ENCODE measurements at places on chromosomes 11 and 22.
A peak's percentile ranks its signal among the peaks of the same experiment; 100 is the strongest.

- no peak for DNase-seq
Measured at GRCh38 chr11:108135845-108136544, 14.6 kb downstream of the ACAT1 start.

GRCh38 chr11:92717240-92717639 is 252.2 kb upstream of the MTNR1B start:
- no peak for DNase-seq

DNA sequence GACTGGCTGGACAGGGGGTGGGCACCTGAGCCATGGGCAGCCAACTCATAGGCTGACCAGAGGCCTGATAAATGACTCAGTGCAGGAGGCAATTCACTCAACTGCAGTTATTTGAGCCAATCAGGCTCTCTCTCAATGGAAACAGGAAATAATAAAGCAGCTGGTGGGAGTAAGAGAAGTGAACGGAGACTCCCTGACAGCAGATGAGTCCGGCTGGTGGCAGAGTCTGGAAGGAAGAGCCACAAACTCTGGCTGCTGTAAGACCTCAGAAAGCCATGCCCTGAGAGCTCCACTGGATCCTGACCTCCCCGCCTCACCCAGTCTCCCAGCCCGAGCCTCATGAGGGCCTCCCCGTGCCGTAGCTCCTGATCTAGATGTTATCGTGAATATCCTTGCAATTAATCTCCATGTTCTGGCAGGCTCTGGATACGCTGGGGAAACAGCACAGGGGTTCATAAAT is 69.8 kb downstream of the TRIM29 start:
- DNase-seq: no peak

DNA sequence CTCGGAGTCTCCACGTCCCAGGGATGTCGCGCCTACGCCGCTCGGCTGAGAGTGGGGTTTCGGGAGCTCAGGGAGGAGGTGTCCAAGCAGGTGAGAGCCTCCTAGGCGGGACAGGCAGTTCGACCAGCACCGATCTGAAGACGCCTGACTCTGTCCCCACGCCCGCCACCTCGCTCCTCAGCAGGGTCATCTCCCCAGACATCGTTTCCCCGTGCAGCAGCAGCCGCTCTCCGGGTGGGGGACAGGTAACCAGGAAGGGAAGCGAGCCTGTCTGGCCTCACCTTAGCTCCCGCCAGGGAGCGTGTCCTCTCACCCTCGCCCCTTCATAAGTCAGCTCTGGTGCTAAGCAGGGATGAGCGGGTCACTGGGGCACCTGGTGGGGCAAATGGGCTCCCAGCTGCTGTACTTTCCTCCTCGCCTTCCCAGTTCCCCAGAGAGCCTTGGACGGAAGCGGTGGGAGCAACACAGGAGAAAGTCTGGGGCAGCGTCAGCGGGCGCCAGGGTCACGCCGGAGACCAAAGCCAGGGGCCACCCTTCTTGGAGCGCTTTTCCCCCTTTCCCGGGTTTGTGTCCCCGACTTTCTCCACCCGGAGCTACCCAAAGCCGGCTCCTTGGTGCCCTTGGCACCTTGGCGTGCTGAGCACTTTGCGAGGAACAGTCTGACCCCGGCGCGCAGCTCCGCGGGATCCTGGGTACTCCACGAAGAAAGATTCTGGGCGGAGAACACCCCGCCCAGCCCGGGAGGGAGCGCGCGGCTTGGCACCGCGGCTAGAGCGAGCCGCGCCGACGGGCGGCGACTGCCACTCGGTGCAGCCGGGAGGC is 1.6 kb downstream of the SPON1 start:
- DNase-seq: no peak

DNA sequence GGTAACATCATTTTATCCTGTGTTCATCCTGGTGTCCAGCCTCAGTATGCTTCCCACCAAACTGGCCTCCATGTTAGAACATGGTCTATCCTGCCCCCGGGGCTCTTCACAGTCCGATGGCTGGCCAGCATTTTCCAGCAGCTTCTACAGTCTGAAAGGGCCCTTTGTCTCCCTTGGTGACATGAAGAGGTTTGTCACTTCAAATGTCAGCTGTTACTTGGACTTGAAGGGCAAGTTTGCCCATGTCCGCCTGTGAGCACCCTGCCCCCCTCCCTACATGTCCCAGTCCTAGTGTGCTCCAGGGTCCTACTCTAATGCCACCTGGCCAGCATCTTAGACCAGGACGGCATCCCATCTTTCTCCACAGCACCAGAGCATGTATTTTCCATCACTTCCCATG is 24.7 kb downstream of the PATZ1 start:
- DNase-seq: no peak

- DNase-seq: no peak
Measured at GRCh38 chr11:130077671-130078070, 8.0 kb downstream of the APLP2 start.

DNA sequence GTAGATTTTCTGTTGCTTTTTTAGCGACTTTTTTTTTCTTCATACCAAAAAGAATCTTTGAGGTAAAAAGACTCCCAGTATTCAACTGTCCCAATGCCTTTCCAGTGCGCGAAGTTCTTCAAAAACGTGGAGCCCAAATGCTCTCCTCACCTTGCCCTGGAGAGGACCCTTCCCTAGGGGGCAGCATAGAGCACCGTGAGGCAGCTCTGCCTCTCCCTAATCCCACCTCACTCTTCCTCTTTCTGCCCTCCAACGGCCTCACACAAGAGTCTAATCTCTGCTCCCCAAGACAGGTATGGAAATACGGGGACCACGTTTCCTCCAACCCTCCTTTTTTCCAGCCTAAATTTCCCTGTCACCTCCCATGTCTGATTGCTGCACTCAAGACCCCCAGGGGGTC is 117.5 kb upstream of the ALX4 start:
- DNase-seq: no peak

GRCh38 chr22:37771081-37771480 is 36.7 kb upstream of the GCAT start:
- no peak for DNase-seq

GRCh38 chr11:114183044-114183511 is 113.1 kb upstream of the NNMT start:
- DNase-seq: peak; percentile 22

GRCh38 chr11:102414559-102414958 is 38.0 kb downstream of the TMEM123 start:
- DNase-seq: no peak

- DNase-seq: no peak
Measured at GRCh38 chr11:35982061-35982460, 38.2 kb downstream of the LDLRAD3 start.

- DNase-seq: no peak
Measured at GRCh38 chr11:112634551-112634950, 326.7 kb upstream of the NCAM1 start.

GRCh38 chr11:84790849-84791427 is 836.2 kb downstream of the DLG2 start:
- no peak for DNase-seq

- no peak for DNase-seq
Measured at GRCh38 chr22:47062126-47062525, 299.7 kb downstream of the TBC1D22A start.

GRCh38 chr22:49616356-49617231 is 211.1 kb downstream of the BRD1 start:
- DNase-seq: no peak

GRCh38 chr11:75768909-75769771 is 562 bp downstream of the DGAT2 start:
- no peak for DNase-seq

- no peak for DNase-seq
Measured at GRCh38 chr11:118948000-118948399, 8.1 kb upstream of the UPK2 start.

DNA sequence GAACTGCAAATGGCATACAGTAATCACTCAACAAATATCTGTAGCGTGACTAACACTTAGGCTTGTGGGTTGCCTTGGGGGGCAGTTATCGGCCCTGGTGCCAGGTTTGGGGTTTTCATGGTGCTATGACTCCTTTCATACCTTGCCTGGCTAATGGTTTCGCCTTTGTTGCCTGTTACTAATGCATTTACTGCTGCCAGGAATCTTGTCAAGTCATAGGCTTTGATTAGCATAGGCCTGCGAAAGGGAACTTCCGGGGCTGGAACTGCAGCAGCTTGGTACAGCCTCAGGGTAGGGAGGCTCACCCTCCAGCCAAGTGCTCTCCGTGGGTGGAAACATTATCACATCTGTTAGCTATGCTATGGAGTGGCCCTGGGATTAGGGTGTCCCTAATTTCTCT is 13.2 kb downstream of the SLC25A18 start:
- DNase-seq: no peak

GRCh38 chr11:28176351-28176750 is 68.2 kb downstream of the METTL15 start:
- DNase-seq: no peak

GRCh38 chr11:98434296-98434695 is 586.5 kb upstream of the CNTN5 start:
- no peak for DNase-seq

GRCh38 chr11:9016916-9017642 is 13.3 kb upstream of the NRIP3 start:
- no peak for DNase-seq

- DNase-seq: no peak
Measured at GRCh38 chr11:120881596-120881995, 142.3 kb upstream of the TBCEL start.

DNA sequence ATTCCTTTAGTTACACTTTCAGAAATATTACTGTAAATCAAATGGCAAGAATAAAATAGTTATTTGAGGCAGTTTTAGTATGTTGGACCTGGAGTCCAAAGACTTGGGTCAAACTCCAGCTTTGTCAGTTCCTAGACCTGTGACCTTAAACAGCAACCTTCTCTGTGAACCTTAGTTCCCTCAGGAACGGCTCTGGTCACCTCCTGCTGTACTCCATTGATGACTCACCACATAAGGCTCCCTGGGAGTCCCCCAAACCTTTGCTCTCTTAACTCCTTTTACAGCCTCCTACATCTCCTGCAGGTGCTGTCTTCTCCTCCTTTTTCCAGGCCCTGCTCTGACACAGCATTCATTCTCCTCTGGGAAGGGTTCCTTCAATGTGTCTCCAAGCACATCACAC is 29.1 kb downstream of the LIMK2 start:
- DNase-seq: no peak

DNA sequence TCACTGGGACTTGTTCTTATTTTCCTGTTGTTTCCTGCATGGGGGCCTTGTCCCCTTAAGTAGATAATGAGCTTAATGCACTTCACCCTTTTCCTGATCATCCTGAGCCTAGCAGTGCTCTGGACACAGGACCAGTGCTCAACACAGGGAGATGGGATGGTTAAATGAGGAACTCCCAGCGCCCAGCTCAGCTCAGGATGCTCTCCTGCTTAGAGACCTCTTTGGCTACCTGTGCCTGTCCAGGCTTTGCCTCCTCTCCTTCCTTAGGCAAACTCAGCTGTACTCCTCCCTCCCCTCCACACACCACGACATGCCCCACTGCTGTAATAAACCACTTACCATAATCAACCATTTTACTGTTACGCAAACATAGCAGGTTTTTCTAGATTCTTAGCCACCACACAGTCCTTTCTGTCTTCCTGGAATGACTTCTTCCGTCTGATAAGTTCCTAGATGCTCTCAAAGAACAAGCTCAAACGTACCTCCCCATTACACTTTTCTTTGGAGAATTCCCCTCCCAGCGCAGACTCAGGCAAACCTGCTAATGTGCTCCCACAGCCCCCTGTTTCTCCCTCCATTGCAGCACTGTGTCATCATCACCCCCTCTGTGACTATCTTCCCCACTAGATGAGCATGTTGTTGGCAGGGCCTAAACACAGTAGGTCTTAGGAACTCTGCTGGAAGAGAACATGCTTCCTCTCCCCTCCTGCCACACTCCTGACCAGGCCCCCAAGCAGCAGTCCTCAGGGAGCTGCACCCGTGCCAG is 113.6 kb downstream of the MICAL2 start:
- no peak for DNase-seq

- no peak for DNase-seq
Measured at GRCh38 chr11:8910649-8911026, 351 bp upstream of the AKIP1 start.

DNA sequence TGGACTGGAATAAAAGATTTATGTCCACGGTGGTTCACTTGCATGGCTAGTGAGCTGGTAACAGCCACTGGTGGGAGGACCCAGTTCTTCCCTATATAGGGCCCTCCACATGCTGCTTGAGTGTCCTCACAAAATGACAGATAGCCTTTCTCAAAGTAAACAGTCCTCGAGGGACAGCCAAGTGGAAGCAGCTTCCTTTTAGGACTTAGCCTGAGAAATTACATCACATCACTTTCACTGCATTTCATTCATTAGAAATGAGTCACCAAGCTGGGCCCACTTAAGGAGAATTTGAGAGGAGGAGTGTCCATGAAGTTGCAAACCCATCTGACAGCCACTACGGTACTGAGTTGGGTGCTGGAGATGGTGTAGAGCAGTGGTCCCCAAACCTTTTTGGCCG is 7.0 kb downstream of the ISX start:
- DNase-seq: no peak

- DNase-seq: no peak
Measured at GRCh38 chr22:38881997-38882879, 10.2 kb upstream of the CBX6 start.

GRCh38 chr22:28791841-28792490 is 8.4 kb downstream of the XBP1 start:
- DNase-seq: no peak

GRCh38 chr22:49266561-49267519 is 560.8 kb downstream of the BRD1 start:
- DNase-seq: no peak

DNA sequence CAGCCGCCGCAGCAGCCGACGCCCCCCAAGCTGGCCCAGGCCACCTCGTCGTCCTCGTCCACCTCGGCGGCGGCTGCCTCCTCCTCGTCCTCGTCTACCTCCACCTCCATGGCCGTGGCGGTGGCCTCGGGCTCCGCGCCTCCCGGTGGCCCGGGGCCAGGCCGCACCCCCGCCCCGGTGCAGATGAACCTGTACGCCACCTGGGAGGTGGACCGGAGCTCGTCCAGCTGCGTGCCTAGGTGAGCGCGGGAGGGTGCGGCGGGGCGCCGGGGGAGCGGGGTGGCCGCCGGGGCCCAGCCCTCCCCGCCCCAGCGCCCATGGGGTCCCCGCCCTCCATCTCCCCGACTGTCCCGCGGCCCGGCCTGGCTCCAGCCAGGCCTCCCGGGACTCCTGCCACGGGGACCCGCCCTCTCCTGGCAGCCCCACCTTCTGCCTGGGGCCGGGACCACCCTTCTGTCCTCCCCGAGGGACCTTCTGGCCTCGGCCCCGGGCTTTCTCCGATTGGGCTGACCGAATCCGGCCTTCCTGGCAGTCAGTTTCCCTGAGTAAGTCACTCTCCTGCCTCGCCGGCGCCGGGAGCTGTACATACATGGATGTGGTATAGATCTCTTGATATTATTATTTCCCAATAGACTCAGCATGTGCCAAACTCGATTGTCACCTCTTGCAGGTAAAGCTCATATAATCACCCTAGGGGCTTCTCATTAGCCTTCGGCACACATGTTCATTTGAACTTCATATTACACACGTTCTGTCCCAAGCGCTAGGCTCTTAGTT is 720 bp downstream of the PACS1 start:
- no peak for DNase-seq

DNA sequence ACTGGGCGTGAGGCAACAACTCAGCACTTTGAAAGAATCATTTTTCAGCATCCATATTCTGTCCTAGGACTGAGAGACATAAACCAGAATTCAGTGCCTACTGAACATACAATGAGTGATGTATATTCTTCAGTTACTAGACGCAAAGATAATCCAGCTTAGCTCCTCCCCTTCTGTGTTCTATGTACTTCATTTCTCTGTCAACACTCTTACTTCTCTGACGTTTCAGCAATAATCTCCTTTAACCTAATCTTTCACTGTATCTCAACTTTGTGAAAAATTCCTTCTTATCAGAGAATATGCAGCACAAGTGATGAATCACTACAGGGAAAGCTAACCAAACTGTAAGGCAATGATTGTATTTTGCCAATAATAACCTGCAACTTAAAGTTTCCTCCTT is 2.5 kb upstream of the OR51B5 start:
- DNase-seq: no peak

Measured in activated CD4-positive, alpha-beta T cell treated with anti-CD3 and anti-CD28 coated beads for 24 hours (primary cell).